ENCODE measurements at places on chromosomes 2 and 18.

DNA sequence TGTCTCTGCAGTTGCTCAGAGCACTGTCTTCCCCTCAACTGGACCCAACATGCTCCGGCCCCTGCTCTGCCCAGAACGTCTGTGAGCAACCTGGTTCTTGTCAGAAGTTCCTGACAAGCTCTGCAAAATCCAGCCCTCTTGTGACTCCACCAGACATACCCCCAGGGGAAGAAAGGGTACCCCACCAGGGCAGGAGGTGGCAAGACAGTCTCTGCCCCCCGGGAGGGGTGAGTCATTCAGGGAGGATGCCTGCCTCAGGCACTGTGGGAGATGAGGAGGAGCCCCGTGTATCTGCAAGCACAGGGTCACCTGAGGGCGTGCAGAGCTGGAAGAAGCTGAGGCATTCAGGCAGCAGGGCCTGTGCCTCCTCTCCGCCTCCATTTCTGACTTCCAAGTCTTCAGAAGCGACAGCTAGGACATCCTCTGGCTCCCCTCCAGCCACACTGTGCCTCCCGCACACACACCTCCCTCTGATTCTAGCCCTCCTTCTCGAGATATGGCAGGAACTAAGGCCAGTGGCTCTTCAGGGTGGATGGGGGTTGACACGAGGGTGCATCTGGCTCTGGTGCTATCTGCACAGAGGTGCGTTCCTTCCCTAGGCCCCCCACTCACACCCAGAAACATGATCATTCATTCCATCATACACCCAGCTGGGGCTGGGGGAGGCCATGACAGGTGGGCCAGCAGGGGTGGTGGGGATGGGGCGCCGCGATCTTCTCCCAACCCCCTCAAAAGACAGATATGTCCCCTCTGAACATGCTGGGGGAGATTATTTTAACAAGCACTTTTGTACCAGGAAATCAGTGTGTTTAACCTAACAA lies 222.2 kb downstream of the CYP26B1 start:
- ATAC-seq, result no peak

DNA sequence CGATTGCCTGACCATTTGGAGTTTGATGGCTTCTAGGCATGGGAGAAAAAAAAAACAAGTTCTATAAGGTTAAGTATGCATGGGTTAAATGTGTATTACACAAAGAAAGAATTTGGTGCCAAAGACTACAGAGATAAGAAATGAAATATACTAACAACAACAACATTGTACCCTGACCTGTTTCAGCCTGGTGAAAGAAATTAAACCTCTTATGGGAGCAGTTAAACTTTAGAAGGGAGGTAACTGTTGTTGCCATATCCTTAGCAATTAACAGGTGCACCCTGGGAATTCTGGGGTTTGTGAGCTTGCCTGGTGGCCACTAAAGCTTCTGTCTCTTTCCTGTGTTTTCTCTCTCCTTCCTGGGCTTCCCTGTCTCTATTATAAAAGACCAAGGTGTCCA lies 6.5 kb upstream of the IFIH1 start:
- ATAC-seq, result no peak

DNA sequence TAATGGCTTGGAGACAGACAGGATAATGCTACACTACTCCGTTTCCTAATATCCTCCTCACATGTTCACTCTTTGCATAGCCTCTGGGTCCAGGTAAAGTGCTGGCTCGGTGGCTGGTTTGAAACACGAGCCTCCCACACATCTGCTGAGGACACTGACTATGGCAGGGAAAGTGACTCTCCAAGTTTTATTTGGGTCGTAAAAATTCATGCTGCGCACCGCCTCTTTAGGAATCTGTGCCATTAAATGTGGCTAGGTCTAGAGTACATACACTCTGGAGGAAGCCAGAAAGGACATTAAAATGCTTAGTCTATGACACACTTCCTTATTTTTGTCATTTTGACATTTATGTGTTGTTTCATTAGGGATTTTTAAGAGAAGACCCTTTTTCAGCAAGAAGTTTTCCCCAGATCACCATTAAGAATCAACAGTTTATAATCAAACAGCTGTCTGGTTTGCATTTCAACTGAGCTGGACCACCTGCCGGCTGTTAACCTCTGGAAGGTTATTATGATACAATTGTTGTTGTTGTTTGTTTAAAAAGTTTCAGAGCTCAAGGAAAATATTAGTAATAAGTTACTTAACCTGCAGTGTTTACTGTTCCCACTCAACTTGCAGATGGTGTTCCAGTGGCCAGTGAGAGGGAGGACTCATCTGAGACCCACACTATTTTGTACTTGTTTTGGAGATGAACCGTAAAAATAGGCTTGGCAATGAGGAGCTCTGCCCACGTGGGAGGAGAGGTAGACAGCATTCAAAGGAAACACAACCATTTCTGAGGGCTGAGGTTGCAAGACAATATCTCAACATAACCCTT lies 443.3 kb upstream of the MEIS1 start:
- ATAC-seq, result no peak

GRCh38 chr2:219591091-219591490 lies 6.6 kb upstream of the STK11IP start:
- no peak for ATAC-seq

DNA sequence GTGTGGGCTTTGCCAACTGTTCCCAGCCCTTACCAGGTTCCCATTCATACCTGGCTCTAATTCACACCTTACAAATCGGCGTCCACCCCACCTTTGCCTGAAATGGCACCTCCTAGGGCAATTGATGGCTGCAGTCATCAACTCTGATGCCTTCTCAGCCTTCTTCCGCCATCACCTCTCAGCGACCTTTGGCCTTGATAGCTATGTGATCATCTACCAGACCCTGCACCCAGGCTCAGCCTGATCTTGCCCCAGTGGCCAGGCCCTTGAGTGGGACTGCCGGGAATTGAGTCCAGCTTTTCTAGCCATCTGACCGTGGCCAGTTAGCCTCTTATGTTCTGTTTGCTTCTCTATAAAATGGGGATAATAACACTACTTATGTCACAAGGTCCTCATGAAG lies 32.5 kb downstream of the PSD4 start:
- no peak for ATAC-seq

GRCh38 chr18:27413495-27414401 lies 228.6 kb upstream of the CHST9 start:
- no peak for ATAC-seq

DNA sequence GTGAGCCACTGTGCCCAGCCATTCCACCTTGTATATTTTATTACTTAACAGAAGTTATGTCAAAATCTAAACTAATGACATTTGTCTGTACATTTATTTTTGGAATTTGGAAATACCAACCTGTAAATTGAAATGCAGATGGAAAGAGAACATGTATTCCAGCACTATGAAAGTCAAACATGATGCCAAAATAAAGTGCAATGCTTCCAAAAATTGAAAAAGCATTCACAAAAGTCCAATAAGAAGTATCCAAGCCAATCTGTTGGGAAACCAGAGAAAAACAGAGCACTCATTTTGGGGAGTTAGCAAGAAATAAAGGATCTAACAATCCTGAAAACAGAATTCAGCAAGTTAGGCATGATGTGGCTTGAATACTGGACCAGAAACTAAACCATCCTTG lies 30.3 kb upstream of the NARS1 start:
- ATAC-seq, result no peak

GRCh38 chr2:6637330-6637729 lies 228.4 kb downstream of the CMPK2 start:
- ATAC-seq, result no peak

DNA sequence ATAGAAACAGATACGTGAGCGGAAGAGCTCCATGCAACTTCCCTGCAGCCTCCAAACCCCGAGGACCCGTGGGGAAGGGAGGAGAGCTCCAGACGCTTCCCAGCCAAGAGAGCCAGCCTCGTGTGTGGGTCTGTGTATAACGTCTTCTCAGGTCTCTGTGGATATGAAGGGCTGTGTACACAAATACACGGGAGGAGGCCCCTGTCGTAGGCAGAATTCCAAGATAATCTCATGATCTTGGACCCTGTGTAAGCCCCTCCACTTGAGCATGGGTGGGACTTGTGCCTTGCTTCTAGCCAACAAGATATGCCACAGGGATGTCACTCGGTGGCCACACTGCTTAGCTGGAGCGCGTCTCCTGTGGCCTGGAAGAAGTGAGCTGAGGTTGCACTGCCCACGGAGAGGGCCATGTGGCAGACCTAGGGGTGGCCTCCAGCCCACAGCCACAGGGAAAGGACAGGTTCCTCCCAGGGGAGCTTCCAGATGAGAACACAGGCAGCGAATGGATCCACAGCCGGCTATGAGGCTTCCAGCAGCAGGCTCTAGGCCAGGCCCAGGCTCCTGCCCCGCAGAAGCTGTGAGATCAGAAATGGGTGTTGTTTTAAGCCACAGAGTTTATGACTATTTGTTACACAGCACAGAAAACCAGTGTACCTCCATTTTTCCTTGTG lies 15.6 kb upstream of the KLF11 start:
- ATAC-seq, result no peak

DNA sequence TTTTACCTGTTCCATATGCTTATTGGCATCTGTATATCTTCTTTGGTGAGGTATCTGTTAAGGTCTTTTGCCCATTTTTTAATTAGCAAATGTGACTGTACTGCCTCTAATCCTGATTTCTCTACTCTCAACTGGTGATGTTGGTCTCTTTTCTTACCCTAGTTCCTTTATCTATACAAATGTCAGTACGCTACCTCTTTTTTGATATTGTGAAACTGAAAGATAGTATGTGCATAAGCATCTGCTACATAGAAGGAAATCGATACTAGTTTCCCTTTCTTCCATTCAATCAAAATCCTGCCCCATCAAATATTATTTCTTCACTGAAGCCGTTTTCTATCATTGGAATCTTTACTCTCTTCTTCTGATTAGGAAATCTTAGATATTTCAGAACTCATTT lies 194.9 kb upstream of the SPOPL start:
- no peak for ATAC-seq

- ATAC-seq, result no peak
These were observed 261.0 kb upstream of the CXCR4 start for GRCh38 chr2:136378712-136379595.

GRCh38 chr18:78659057-78659456 lies 320.6 kb upstream of the SALL3 start:
- no peak for ATAC-seq

- ATAC-seq, result peak; percentile 51
These were observed 30.8 kb downstream of the C18orf54 start for GRCh38 chr18:54388203-54389142.

GRCh38 chr2:8679827-8680731 lies 1.8 kb upstream of the ID2 start:
- ATAC-seq, result no peak

GRCh38 chr2:15799432-15799827 lies 140.9 kb upstream of the MYCN start:
- ATAC-seq, result no peak

GRCh38 chr2:191195021-191195420 lies 44.2 kb upstream of the STAT4 start:
- no peak for ATAC-seq

GRCh38 chr2:98935111-98935770 lies 784 bp downstream of the CRACDL start:
- ATAC-seq, result no peak

DNA sequence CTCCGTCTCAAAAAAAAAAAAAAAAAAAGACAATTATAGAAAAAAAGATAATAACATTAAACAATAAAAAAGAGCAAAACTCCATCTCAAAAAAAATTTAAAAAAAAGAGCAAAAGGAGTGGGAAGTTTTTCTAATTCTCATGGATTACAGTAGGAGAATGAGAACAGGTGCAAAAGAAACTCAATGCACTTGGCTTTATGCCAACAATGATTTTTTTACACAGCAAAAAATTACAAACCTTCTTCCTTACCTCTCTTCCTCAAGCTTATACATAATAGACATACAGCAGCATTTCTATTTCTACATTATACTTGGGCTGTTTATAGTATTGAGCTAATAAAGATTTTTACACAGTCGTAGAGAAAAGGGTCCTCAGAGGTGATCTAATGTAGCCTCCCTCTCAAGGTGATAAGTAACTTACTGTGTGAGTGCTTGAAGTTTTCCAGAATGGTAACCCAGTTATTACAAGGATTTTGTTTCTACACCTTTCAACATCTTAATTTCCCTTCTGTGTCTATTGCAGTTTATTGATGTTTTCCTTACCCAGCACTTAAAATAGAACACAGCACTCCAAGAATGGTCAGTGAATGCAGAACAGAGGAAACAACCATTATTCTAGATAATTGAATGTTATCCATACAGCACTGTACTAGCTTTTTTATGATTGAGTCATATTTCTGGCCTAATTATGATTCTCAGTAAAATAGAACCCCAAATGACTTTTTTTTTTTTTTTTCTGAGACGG lies 34.9 kb upstream of the RNF138 start:
- no peak for ATAC-seq

- ATAC-seq, result no peak
These were observed 522.7 kb downstream of the THSD7B start for GRCh38 chr2:137287913-137288639.

DNA sequence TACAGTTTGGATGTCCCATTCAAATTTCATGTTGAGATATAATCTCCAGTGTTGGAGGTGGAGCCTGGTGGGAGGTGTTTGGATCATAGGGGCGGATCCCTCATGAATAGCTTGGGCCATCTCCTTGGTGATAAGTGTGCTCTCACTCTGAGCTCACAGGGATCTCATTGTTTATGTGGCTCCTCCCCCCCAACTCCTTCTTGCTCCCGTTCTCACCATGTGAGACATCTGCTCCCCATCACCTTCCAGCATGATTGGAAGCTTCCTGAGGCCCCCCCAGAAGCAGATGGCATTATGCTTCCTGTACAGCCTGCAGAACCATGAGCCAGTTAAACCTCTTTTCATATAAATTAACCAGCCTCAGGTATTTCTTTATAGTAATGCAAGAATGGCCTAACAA lies 3.0 kb upstream of the INPP1 start:
- ATAC-seq, result no peak

DNA sequence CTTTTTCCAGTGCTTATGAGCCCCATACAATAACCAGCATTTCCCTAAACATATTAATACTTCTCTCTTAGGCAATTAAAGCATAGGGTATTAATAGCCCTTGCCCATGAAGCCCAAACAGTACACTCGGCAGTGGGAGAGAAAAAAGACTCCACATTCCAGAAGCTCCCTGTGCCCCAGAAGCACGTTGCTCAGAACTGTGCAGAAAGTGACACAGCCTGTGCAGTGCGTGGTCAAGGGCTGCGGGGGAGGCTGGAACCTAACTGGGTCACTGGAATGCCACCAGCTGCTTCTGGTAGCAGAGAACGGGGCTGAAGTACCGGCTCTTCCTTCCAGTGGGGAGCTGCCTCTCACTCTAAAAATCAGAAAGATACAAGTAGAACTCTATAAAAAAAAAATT lies 32.7 kb downstream of the EIPR1 start:
- no peak for ATAC-seq

GRCh38 chr2:231387904-231388724 lies 7.4 kb upstream of the B3GNT7 start:
- no peak for ATAC-seq

Data from activated CD4-positive, CD25-positive, alpha-beta regulatory T cell treated with anti-CD3 and anti-CD28 coated beads, Interleukin-2, amount 50 U/mL, for 24 hours (primary cell).